ENCODE measurements at places on chromosomes 2 and 18. TPM values are rescaled to one million over a fixed set of nuclear protein-coding genes. Genes with fewer than 3 reads are reported as not detected.

PTPRM gene
- total RNA-seq, result 23.9 TPM

- DNase-seq, result no peak
Measured at GRCh38 chr18:45608400-45608799, 6.9 kb upstream of the SLC14A2 start.

GRCh38 chr2:149585166-149585885 lies 2.2 kb downstream of the MMADHC start:
- DNase-seq, result no peak

DNA sequence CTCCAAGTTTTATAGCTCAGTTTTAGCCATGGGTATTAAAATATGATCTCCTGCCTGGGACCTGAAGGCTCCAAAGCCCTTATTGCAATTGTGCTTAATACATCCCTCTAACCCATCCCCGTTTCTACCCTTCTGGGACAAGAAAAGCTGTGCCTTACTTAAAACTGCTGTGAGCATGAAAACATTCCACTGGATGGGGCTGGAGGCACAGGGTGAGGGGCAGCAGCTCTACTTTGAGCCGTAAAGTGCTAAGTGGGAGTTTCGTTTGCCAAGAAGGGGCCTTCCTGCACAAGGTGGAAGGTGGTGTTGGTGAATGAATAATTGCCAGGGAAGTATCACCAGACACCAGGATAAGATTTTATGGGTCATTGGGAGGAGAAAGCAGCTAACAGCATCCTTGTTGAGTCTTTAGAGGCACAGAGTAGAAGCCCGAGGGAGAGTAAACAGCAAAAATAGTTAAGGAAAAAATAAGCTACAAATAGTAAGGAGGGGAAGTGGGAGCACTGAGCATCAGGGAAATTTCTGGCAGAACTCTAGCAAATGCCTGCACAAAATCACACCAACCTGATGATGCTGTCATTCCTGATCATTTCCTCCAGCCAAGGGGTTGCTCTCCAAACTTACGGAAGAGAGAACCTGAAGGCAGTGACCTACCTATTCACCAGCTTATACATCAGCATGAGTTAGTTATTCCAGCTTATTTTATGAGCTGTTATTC lies 218.4 kb downstream of the MREG start:
- no peak for DNase-seq

CXCR1 gene
- not detected for total RNA-seq

- peak; percentile 16 for DNase-seq
Measured at GRCh38 chr2:13106302-13106701, 389.6 kb downstream of the TRIB2 start.

DNA sequence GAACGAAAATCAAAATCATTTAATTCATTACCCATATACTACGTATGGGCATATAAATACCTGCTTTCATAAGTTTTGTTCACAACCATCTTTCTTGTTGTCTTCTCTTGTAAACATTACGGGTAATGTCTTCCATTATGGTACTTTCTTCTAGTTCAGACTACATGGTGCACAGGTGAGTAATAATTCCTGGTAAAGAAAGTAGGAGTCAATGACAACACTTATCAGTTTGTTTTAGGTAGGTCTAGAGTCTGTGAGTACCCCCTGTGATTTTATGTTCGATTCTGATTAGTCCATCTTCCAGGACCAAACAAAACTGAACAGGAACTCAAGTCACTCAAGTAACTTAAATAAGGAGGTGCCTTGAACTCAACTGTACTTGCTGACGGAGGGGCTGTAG lies 25.2 kb upstream of the CTLA4 start:
- DNase-seq, result no peak

CROCC2 gene
- total RNA-seq, result not detected

MC5R gene
- not detected for total RNA-seq

GRCh38 chr18:25517881-25518715 lies 166.1 kb upstream of the ZNF521 start:
- no peak for DNase-seq

DNA sequence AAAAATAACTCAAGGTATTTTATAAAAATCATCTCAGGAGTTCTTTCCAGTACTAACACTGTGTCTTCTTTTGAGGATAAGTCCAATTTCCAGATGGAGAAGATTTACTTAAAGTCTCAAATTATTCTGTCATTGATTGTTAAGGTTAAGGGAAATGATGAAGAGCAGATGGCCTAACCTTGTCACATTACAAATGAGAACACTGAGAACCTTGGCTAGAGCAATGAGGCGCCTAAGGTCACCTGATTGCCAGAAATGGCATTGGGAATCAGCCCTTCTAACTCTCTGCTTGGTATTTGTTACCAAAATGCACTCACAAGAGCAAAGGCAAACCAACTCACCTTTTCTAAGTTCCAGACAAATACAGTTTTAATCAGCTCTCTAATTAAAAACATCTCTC lies 835.1 kb downstream of the RNF144A start:
- no peak for DNase-seq

ZAP70 gene
- 1.3 TPM for total RNA-seq

GRCh38 chr2:98013407-98014042 lies 17.8 kb upstream of the TMEM131 start:
- no peak for DNase-seq

MAB21L4 gene
- total RNA-seq, result not detected

DNA sequence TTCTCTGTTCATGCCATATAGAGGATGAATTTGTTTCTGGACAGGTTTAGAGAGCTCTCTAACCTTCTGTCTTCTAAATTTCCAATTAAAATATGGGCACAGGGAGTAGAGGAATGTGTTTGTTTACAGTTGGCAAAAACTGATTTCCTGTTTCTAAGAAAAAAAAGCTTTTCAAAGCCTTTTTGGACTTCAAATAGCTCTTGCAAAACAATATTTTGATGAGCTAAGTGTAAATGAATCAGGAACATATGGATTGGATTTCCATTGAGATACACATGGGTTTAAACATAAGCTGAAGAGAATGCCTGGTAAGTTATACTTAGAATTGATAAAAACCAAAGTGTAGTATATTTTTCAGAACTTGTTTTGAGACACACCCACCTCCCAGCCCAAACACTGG lies 677.5 kb downstream of the NYAP2 start:
- no peak for DNase-seq

CCDC102B gene
- total RNA-seq, result 8.1 TPM
